ENCODE measurements at places on chromosomes 7 and 10.

GRCh38 chr10:102557569-102557968 is 53.8 kb downstream of the SUFU start:
- no peak for DNase-seq

GRCh38 chr7:17299483-17299991 is 1.1 kb downstream of the AHR start:
- DNase-seq = peak; percentile 57

DNA sequence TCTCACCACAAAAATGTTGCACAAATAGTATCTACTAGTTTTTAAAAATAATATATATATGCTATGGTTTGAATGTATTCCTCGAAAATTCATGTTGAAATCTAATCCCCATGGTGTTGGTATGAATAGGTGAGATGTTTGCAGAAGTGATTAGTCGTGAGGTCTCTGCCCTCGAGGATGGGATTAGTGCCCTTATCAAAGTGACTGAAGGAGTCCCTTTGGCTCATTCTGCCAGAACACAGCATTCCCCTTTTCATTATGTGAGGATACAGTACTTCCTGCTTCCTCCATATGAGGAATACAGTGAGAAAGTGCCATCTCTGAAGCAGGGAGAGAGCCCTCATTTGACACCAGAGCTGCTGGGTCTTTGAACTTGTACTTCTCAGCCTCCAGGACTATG is 777.5 kb upstream of the LRRTM3 start:
- no peak for DNase-seq

- DNase-seq = peak; percentile 66
Observed at GRCh38 chr10:69439813-69440506, 11.3 kb upstream of the TSPAN15 start.

DNA sequence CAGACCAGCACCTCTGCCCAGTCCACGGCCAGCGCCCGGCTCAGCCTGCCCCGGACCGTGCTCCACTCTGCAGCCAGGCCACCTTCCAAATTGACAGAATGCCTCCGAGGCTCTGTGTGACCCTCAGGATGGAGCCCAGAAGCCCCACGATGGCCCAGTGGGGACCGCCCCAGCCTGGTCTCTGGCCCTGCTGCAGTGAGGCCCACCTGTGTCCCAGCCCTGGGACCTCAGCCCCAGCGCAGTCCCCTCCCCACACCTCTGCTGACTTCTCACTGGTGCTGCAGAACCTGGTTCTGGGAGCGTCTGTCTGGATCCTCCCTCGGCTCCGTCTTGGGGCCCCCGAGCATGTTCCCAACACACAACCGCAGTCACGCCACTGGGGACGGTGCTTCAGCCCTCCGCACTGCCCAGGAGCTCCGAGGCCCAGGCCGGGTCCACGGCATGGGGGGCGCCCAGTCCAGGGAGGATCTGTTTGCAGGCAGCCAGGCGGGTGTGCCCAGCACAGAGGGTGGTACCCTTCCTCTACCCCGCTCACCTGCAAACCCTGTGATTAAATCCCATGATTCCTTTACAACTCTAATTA is 248.1 kb downstream of the ELFN1 start:
- no peak for DNase-seq

DNA sequence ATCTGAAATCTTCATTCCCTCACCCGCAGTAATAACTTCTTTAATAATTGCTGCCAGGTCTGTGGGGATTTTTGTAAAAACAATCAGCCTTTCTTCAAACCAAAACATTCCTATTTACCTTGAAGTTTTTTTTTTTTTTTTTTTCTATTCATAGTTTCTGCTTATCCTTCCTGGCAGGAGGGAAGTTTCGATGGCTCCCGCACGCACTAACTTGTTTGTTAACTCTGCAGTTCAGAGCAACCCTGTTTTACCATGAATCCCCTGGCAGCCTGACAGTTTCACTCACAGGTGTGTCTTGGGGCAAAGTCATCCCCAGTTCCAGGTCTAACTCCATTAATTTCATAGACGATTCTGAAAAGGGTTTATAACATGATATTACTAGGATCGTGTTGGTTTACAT is 149.3 kb downstream of the KLF6 start:
- no peak for DNase-seq

DNA sequence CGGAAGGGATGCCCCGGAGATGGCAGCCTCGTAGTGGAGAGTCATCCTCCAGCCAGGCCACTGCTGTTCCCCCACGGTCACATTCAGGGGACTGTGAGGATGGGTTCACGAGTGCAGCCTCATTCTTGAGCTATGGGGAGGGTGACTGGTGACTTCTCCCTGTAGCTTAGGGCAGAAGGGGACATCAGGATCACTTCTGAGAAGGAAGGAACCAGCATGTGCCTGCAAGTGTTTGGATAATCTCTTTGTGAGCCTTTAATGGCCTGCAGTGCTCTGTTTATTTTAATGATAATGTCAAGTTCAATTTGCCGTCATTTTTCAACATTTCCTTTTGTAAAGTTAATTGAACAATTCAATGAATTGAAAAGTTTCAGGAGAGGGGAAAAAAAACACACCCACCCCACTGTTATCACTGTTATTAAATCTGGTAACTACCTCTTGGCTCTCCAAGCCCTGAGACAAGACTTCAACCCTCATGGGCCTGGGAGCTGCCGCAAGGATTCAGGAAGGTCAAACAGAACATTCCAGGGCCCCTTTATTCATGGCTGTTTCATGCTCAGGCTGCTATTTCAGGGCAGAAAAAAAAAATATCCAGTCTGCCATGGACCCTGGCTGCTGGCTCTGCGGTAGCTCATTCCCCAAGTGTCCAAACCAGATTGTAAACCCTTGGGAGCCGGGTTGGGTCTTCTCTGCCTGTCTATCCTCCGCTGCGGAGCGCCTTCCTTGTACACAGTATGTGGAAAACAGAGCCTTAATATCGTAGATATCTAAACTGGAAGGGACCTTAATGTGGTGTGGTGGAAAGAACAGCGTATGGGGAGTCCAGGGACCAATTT is 100.4 kb downstream of the CDH23 start:
- no peak for DNase-seq

- no peak for DNase-seq
Observed at GRCh38 chr7:134706468-134706867, 59.8 kb downstream of the BPGM start.

DNA sequence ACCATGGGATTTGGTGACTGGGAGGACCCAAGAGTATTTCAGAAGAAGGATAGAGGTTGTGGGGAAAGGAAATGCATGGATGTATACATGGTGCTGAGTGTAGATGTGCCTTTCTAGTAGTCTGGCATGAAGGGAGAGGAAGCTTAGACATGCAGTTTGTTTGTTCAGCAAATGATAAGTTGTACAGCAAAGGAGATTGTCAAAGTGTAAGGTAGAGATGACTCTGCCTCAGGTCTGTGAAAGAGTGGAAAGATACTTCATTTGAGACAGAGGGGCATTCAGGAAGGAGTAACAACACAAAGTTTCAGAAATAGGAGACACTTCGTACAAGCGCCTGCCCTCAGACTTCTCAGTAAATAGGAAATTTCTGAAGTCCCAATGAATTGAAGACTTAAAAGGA is 152.3 kb downstream of the CELF2 start:
- no peak for DNase-seq

DNA sequence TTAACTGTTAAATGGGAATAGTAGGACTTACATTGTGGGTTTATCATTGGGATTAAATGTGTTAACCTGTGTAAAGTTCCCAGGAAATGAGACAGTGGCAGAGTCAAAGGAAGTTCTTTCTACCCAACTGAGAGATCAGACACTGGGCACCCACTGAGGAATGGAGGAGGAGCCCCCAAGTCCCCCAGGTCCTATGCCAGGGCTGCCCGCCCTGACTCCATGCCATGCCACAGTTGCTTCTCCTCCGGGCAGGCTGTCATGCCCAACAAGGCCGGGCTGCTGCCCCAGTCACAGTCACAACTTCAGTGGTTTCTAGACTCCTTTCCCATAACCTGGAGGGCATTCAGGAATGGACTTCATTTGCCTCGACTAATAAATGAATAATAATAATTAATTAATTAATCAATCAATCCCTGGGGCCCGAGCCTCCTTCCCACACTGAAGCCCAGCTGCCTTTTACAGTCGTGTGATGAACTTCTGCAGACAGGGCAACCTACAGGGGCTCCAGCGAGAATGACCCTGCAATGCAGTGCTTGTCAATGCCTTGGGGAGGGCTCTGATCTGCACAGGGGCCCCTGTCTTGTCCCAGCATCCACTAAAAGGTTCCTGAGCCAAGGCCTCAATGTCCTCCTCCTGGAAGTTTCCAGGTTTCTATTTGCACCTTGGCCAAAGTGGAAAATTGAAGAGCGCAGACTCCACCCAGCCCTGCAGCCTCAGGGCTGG is 32.4 kb downstream of the DRGX start:
- DNase-seq = no peak

GRCh38 chr7:51045319-51046102 is 262.8 kb upstream of the GRB10 start:
- DNase-seq = no peak

DNA sequence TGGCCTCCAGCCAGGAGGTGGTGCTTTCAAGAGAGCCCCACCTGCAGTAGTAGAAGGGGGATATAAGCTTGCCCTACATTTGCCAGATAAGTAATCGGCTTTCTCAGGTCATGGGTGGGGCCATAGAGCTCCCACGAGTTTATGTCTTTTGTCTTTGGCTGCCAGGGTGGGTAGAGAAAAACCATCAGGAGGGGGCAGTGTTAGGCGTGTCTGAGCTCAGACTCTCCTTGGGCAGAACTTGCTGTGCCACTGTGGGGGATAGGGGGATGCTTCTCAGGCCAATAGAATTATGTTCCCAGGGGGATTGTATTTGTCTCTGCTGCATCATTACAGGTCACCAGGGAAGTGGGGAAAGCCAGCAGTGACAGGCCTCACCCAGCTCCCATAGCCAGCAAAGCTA is 12.3 kb upstream of the MRPS33 start:
- no peak for DNase-seq

DNA sequence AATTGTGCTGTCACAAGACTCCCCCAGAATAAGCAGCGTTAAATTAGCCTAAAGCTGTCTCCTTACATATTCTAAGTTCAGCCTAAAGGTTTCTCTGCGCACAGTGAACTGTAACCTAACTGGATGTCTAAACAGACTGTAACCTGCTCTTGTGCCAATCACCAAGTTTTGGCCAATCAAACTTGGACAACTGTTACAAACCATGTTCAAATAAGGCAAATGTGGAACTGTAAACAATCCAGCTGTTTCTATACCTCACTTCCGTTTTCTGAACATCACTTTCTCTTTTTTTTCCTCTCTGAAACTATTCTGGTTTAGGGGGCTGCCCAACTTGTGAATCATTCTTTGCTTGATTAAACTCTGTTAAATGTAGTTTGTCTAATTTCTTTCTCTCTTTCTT is 252.2 kb upstream of the HABP2 start:
- DNase-seq = peak; percentile 80

- no peak for DNase-seq
Observed at GRCh38 chr7:45597286-45597984, 23.3 kb downstream of the ADCY1 start.

DNA sequence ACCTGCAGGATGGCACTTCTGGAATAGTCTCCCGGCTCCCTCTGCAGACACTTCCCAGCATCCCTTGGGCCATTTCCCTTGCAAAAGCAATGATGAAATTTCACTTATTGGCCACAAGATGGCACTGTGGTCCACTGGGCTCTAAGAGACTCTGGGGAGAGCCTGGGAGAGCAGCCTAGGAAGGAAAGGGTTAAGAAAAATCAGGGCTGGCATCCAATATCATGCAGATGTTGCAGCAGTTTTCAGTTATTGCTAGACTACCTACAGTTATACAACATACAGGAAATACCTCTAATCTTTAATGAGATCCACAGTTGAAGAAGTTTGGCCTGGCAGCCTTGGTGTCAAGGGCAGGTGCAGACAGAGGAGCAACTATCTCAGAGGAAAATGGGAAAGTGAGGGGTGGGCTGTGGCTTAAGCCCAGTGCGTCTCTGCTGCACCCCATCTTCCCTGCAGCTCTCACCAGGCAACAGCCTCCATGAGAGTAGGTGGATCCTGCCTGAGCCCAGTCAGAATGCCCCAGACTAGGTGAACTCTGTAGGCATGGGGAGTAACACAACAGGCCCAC is 100.2 kb upstream of the PRSS58 start:
- DNase-seq = peak; percentile 74

DNA sequence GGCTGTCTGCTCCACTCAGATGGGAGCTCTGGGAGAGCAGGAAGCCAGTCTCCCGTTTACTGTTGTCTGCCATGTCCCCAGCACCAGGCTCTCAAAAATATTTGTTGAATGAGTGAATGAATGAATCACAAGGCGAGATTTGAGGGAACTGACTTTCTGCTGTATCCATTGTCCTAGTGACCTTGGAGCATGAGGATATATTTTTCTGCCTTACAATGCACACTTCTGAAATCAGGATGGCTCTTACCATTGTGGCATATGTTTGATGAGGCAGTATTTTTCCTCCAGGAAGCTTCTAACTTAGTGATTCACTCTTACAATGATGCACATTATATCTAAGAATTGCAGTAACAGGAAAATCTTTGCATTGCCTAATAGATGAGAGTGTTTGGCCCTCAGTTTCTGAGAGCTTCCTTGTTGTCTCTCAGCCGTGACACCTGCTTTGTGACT is 136.4 kb downstream of the RPS24 start:
- DNase-seq = no peak

DNA sequence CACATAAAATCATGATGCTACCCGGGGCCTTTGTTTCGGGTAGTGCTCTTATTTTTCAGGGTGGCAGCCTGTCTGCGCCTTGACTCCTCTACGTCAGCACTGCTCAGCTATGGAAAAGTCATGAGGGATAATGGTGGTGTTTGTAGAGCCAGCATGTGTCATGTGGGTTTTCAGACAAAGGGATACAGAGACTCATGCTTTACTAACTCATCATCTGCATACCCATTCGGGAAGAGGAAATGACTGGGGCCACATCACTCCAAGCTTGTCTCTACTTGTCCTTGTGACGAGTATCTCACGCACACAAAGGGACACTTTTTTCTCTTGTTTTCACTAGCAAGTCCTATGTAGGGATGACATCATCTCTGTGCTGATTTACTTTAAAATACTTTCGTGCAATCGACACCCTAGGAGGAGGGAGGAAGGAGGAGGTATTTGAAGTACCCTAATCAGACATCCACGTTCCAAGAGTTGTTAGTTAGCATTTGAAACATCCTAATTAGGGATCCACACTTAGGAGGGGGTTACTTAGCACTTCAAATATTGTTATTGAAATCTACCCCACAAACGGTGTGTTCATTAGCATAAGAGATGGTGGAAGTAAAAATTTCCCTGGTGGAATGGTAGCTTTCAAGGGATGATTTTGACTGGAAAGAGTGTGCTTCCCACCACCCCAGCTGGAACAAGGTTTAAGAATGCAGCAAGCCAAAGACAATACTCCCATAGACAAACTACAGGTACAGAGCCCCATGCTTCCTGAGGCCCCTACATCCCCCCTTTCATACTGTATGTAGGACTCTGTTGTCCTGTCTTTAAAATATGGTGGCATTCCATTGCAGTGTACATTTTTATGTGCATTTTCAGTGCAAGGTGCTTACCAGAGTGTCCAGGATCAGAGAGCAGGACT is 52.0 kb downstream of the THNSL1 start:
- no peak for DNase-seq
